Retinal pigment epithelial cell (primary cell): ENCODE measurements at places on chromosomes 1 and 21.
A peak's percentile ranks its signal among the peaks of the same experiment; 100 is the strongest.

DNA sequence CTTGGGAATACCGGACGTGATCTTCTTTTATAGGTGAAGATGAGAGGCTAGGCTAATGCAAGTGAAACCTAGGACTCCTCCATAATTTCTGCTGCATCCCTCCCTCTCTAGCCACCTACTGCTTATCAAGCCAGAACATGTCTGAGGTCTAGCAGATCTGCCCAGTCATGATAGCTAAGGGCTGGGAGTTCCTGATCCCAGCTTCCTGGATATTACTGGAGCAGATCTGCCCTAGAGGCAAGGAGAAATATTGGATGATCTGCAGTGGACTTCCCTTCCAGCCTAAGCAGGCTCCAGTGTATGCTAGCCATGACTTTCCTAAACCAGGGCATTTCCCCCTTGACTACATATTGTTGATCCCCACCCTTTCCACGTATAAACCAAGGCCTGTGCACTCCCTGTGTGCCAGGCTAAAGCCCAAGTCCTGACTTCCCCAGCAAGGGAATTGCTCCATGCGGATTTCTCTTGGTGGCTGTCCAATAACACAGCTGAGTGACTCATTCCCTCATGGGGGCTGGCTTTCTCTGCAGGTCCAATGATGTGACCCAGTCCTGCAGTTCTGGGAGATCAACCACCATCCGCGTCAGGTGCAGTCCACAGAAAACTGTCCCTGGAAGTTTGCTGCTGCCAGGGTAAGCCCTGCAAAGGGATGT is 15.5 kb upstream of the SARS1 start:
- peak; percentile 72 for DNase-seq

DNA sequence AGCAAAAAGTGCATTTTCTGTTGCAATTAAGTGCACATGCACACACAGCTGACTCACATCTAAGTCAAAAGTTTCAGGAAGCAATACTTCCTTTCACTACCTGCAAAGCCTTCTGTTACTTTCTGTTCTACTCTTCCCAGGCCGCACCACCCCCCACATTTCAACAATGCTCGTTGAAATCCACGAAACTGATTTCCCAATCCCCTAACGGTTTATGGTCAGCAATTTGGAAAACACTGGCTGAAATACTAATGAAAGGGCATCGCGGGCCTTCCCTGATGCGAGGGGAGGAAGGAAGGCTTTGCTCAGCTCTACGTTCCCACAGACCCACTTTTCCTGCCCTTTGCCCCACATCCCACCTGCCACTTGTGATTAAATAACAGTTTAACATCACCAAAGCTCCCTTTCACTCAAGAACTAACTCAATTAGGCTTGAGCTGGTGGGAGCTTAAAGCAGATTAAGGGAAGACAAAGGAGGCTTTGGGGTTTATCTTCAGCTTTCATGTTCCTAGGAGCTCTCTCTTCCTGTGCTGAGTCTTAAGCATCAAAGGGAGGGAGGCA is 243.2 kb upstream of the RAB4A start:
- DNase-seq: peak; percentile 56

- DNase-seq: no peak
Measured at GRCh38 chr1:43990271-43991199, 864 bp upstream of the CCDC24 start.

GRCh38 chr1:158067662-158068061 is 74.2 kb downstream of the KIRREL1 start:
- DNase-seq: no peak

- no peak for DNase-seq
Measured at GRCh38 chr1:179826626-179827280, 50.9 kb downstream of the TOR1AIP2 start.
